ENCODE measurements at places on chromosomes 11 and 22.

DNA sequence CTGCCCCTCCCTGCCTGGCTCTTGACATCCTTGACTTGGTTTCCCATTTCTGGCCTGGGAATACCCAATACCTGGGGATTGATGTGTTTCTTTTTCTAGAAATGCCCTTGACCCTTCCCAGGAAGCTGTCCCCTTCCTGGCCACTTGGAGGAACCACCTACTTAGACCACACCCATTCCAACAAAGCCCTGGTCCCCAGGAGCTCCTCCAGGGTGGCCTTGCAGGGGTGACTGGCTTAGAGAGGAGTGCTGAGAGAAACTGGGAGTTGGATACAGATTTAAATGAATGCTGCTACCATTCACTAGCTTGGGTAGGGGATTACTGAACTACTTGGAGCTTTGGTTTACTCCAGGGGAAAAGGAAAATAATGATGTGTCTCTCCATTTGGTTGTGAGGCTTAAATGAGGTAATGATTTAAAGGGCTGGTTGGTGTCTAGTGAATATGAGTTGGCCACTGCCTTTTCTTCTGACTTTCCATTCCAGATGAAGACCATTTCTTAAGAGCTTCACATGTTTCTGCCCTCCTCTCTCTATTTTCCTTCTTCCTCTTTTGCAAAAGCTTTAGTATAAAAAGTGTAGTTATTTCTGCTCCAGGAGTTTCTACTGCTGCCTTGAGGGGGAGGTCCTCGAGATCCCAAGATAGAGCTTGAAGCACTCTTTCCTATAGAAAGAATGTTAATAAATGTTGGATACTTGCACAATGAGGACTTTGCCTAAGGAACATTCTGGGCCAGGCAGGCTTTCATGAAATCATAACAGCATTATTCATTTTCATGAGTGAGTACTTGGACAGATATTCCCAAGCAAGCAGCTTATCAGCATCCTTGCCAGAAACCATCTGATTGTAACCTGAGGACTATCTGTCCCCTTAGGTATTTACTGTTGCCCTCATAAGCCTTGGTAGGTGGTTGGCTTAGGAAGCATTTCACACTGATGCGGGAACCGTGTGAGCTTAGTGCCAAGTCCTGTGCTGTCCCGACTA lies 22.4 kb downstream of the PANX1 start:
- DNase-seq = no peak

GRCh38 chr11:120219938-120220746 lies 9.3 kb downstream of the OAF start:
- no peak for DNase-seq

DNA sequence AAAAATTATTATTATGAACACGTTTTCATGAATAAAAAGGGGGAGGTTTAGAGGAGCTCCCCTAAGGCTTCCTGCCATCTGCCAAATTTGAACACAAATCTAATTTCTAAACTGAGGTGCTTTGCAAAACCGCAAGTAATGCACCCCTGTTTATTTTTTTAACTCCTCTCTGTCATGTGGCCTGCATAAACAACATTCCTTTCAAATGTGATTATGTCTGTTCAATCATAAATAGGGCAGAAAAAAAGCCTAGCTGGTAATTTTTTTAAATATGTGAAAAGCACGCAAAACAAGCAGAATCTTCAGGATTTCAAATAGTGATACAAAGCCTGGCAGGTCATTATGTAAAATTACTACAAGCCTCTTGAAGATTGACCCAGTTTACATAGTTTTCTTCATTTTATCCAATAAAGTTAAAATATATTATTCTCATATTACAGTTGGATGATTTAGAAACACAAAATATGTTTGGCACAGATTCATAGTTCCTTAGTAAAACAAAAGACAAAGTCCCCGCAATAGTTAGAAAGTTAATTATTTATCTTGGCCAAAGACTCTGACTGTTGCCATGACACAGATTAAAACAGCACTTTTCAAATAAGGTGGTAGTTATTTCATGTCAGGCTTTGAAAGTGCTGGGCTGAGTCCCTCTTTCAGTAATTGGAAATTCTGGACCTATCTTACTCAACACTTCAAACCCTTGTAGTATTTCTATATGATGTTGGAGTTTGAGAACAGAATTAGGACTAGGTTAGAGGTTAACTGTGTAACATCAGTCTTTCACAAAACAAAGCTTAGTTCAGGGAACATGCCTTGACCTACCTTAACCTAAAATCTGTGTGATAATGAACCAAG lies 200.3 kb upstream of the MPPED2 start:
- DNase-seq = no peak

DNA sequence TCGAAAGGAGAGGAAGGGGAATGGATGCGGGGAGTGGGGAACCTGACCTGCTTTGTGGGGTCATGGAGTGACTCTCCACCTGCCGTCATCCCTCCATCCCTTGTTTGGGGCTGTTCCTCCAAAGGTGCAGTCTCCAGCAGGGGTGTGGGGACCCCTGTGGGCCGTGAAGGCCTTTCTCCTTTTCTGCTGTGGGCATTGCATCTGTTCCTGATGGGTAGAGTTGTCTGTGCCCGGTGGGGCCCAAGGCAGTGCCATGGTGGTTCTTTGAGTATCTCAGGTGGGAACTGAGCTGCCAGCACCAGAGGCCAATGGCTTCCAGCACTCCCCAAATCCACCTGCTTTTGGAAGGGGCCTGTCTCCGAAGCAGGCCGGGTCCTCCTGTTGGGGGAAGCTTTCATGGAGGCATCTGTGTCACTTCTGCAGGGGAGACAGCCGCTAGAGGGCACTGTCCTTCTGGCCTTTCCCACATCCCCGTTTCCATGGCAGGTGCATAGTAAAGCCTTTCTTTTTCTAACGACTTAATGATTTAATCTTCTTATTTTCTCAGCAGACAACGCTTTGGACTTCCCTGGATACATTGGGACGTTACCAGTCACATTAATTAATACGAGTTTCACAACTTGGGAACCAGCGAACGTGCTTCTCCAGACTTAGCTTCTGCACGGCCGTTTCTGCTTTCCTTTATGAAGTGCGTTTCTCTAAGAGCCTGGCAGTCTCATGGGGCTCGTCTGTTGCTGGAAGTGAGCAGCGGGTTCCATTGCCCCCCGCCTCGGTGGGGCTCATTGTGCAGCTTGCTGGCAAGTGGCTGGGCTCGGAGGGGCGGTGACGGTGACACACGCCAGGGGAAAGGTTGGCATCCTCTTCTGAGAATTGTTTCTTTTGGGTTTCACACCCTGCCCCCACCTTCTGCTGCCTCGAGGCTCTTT lies 57.1 kb downstream of the PARVB start:
- DNase-seq = peak; percentile 85

- no peak for DNase-seq
Measured at GRCh38 chr22:30045901-30046715, 34.2 kb upstream of the HORMAD2 start.

- DNase-seq = no peak
Measured at GRCh38 chr11:123760894-123761293, 6.6 kb upstream of the OR6X1 start.
